ENCODE measurements at places on chromosomes 16 and 17.

- DNase-seq: no peak
These were observed 35.3 kb upstream of the PITPNM3 start for GRCh38 chr17:6591599-6592158.

- no peak for DNase-seq
These were observed 252.3 kb upstream of the CA10 start for GRCh38 chr17:52410781-52411180.

GRCh38 chr16:4239682-4240175, 2.2 kb downstream of the SRL start:
- DNase-seq: no peak

DNA sequence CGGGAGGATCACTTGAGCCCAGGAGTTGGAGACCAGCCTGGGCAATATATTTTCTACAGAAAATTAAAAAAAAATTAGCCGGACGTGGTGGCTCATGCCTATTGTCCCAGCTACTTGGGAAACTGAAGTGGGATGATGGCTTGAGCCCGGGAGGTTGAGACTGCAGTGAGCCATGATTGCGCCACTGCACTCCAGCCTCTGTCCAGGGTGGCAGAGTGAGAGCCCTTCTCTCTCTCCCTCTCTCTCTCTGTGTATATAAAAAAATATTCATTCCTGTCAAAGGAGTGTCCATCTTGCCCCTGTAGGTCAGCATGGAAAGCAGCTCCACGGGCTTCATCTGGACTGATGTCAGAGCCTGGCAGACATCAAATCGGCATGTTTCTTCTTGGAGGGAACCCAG, 31.2 kb downstream of the MGAT5B start:
- DNase-seq: no peak

DNA sequence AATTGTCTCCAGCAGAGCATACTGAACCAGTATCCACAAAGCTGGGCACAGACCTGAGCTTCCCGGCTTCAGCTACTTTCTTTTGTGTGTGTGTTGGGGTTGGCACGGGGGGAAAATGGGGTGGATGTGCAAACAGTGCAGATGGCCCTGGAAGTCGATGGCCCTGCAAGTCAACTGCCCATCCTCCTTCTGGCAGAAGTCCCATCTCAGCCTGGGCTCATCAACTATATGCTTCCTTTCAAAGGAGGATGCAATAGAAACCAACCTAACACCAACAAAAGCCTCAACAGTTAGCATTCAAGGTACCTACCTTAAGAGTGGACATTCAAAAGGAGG, 55.7 kb downstream of the SOX9 start:
- no peak for DNase-seq

DNA sequence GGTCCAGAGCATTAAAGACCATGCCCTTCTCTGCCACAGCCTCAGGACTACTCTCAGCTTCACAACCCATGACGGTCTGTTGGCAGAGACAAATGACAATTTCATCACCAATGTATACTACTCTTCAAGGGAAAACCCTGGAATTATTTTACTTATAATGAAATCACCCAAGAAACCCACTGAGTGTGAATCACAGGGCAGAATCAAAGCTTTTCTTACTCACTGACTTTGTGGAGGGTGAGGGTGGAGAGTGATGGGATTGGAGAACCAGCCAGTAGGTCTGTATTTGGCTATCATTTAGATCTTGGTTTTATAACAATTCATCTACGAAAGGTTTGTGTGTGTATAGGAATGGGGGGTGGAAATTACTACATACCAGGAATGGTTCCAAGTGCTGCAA, 442.6 kb downstream of the SHISA9 start:
- no peak for DNase-seq

DNA sequence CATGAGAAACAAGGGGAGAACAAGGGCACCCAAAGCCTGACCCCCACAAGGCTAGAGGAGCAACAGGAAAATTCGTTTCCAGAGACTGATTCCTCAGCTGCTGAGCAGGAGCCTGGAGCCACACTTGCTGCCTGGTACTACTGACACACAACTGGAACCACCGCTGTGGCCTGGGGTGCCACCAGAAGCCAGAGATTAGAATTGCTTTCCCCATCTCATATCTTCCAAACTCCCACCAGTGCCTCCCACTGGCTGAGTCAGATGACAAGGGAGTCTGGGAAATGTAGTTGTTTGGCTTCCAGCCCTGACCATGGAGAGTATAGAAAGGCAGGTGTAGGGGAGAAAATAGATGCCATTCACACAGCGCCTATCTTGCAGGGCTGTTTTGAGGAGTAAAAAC, 4.1 kb upstream of the TMEM11 start:
- DNase-seq: no peak

GRCh38 chr16:49824593-49824992, 31.3 kb downstream of the ZNF423 start:
- no peak for DNase-seq

Data from iPS DF 6.9 (cell line).